ENCODE measurements at places on chromosomes 5 and 9. TPM values are rescaled to one million over a fixed set of nuclear protein-coding genes. Genes with fewer than 3 reads are reported as not detected.

DNA sequence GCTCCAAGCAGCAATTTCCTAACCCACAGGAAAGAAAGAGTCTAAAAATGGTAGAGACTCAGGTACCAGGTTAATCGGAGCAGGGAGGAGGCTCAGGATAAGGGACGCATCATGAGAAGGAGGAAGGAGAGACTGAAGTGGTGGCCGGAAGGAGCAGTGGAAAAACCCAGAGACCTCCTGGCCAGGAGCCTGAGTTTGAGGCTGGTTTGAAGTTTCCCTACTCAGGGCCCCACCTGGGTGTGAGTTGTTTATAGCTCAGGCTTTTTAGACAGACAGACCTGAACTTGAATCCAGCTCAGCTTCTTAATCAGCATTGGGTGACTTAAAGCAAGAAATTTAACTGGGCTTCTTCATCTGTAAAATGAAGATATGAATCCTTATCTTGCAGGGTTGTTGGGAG lies 11.9 kb upstream of the AQP7 start:
- no peak for DNase-seq

GRCh38 chr5:135441919-135442318 lies 5.2 kb downstream of the DCANP1 start:
- no peak for DNase-seq

DNA sequence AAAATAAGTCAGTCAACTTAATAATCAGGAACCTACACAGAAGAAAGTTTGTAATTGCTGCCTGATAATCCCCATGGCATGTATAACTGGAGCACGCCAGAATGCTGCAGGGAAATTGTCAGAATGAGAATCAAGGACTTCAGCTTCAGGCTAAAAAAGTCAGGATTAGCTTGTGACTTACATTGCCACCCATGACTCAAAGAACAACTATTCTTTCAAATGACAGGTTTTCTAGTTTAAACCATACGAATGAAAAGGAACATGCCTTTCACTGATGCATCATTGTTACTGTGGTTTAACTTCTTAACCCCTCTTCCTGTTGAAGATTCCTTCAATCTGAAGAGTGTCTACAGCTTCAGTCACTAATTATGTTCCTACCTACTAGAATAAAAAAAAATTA lies 112.4 kb downstream of the ISL1 start:
- DNase-seq, result peak; percentile 84

DNA sequence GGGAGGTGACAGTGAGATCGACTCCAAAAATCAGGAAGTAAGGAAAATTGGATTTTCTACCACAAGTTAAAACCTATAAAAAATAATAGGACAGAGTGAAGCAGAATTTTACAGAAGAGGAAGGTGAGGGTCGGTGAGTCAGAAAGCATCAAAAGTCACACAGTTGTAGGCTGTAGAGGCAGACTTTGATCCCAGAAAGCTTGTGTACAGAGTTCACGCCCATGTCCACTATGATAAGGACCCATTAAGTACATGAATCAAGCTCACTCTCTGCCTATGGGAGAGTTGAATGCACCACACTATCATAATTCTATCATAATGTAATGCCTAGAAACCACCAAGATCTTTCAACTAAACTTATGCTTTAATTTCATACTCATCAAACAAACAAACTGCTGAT lies 291.2 kb downstream of the PRELID2 start:
- DNase-seq, result no peak

NIPAL4 gene
- total RNA-seq, result 5.6 TPM

FREM1 gene
- total RNA-seq, result 0.22 TPM

HMHB1 gene
- not detected for total RNA-seq

- DNase-seq, result no peak
Measured at GRCh38 chr5:175478384-175479124, at the start of gene SFXN1. TSS of gene SFXN1 (plus strand) at chr5:175478560. CDS start at chr5:175492104, 13,544 bp downstream.

- DNase-seq, result no peak
Measured at GRCh38 chr9:35726931-35727330, 5.1 kb downstream of the TLN1 start.

- no peak for DNase-seq
Measured at GRCh38 chr9:3962496-3962895, 337.4 kb downstream of the GLIS3 start.
